ENCODE measurements at places on chromosomes 6 and 20.

DNA sequence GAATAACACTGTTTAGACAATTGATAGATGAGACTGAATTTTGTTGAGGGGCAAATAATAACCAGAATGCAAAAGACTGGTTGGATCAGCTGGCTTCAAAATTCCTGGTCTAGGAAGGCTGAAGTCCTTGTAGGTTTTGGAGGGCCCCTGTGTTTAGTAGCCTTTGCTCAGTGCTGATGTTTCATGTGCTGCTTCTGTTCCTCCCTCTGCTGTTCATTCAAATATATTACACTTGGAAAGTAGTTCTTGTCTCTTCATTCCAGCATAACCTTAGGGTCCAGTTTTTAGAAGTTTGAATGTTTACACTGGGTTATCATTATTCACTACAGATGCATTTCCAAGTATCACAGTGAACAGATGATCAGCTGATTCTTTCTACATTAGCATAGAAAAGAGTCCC, 72.5 kb downstream of the FLRT3 start:
- DNase-seq: no peak

DNA sequence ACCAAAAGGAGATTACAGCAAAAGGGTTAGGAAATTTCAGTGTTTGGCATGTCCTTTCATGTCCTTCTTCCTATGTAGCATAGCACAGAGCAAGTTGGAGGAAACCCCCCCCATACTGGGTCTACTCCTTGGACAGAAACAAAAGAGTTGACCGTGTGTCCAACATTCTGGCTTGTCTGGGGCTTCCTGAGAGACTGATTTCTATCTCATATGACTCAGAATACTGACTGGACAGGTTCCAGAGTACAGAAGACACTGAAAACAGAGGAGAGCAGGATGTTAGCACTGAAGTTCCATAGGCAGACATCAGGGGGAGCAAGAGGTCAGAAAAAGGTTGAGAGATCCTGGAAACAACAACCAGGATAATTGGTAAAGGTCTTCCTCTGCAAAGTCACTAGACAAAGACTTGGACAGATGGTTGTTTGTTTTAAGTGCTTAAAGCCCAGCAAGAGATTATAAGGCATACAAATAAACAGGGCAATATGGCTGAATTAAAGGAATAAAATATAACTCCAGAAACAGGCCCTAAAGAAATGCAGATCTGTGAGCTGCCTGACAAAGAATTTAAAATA, 48.4 kb downstream of the USP49 start:
- peak; percentile 29 for DNase-seq

- peak; percentile 71 for DNase-seq
Measured at GRCh38 chr20:54199721-54200176, 8.1 kb upstream of the PFDN4 start.

DNA sequence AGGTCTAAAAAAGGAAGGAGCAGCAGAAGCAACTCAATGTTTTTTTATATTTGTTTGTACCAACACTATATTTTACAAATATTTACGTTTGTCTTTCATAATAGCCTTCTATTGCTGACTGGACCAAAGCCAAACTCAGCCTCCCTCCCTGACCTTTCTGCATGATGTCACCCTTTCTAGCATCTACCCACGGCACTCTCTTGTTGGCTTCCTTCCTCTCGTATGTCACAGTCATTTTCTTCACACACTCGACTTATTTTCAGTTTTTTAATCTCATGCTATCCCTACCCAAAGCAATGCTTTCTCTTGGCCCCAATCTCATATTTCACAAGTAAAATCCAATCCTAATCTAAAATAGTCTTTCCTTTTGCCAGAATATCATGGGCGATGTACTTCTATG, 16.3 kb upstream of the FAM8A1 start:
- DNase-seq: no peak
